ENCODE measurements at places on chromosomes 2 and 18. TPM values are rescaled to one million over a fixed set of nuclear protein-coding genes. Genes with fewer than 3 reads are reported as not detected.

- no peak for DNase-seq
Measured at GRCh38 chr2:11437602-11438001, 28.4 kb downstream of the E2F6 start.

DNA sequence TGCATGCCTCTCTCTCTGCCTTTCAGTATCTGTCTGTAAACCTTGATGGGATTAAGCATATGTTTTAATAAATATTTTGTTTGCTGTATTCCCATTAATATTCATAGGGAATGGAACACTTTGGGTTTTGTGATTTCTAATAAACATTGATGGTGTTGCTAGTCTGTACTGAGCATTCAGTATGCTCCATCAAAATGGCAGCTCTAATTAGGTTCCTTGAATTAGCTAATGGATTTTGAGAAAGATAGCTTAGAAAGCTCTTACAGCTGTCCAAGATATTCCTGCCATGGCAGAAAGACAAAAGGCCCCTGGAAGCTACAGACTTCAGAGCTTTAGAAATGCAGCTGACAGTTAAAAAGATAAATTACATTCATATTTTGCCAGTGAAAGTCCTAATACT, 199.2 kb upstream of the NRP2 start:
- no peak for DNase-seq

The IL1R2 gene
- polyA plus RNA-seq, result not detected

The SERPINB3 gene
- 2.7 TPM for polyA plus RNA-seq

DNA sequence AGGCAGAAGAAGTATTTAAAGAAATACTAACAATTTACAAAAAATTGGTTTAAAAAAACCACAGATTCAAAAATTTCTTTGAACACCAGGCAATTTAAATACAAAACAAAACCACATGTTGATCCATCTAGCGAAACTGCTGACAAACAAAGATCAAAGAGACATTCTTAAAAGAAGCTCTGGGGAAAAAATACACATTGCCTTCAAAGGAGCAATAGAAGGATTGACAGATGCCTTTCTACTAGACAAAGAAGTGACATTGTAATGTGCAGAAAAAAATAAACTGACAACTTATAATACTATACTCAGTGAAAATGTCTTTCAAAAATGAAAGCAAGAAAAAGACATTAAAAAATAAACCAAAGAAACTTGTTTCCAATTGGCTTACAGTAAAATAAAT, 12.6 kb upstream of the EIF2AK3 start:
- no peak for DNase-seq

The ASTL gene
- not detected for polyA plus RNA-seq

The SLC40A1 gene
- 67.4 TPM for polyA plus RNA-seq
